A549 treated with CpdA at 1 μM for 4 hours (cell line): ENCODE measurements at places on chromosomes 3 and 15. TPM values are rescaled to one million over a fixed set of nuclear protein-coding genes. Genes with fewer than 3 reads are reported as not detected.

Gene NAA80
- 5.1 to 7.7 TPM (median 6.0 TPM) in 5 replicates for total RNA-seq

Gene STRIT1
- total RNA-seq = not detected in 5 replicates

Gene DUOX1
- not detected in 5 replicates for total RNA-seq

Gene SOX14
- total RNA-seq = not detected in 5 replicates

Gene TMEM62
- total RNA-seq = 7.9 to 9.2 TPM (median 8.4 TPM) in 5 replicates
